ENCODE measurements at places on chromosomes 5 and 9.

- DNase-seq, result no peak
Observed at GRCh38 chr9:83466351-83466750, 71.8 kb downstream of the FRMD3 start.

DNA sequence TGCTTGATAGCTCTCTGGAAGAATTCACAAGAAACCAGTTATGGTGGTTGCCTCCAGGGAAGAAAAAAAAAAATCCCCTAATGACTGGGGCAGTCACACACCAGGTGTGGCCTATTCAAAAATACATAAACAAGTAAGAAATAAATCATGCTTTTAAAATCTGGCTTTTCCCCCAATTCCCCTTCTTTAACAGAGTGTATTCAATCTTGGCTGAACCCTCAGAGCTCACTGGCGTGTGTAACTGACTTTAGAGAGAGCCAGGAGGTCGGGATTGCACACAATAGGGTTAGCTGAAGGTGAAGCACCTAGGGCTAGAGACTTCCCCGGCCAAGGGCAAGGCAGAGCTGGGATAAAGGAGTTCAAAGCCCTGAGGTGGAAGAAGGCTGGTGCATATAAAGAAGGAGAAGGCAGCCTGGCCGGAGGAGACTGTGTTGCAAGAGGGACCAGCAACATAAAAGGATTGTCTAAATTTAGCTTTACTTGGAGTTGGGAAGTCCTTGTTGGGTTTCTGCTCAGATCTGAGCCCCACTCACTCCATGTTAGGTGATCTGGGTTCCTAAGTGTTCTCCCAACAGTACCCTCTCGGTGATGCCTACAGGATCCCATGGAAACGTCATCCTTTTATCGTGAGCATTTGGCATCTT, 19.7 kb downstream of the FNBP1 start:
- peak; percentile 27 for DNase-seq

DNA sequence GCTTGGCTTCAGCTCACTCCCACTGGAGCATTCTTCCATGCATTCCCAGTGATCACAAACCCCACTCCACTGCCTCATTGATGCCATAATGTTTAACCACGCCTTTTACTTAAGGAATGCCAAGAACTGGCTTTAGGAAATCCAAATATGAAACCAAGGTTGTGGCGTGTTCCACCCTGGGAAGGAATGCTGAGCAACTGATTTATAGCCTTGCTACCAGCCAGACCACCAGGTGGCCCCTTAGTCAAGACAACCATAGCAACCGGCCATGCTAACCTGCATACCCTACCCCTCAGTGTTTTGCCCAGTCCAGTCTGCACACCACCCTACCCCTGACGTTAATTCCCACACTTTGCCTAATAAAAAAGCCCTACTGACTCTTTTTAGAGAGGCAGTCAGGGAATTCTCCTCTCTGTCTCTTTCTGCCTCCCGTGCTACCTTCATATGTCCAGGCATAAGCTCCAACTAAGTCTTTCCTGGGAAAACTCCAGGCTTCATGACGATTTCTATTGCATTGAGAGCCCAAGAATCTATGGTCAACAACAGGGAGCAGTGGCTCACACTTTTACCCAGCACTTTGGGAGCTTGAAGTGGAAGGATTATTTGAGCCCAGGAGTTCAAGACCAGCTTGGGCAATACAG, 27.0 kb upstream of the PRRC2B start:
- peak; percentile 77 for DNase-seq

GRCh38 chr5:120306303-120306702, 157.8 kb upstream of the PRR16 start:
- no peak for DNase-seq

DNA sequence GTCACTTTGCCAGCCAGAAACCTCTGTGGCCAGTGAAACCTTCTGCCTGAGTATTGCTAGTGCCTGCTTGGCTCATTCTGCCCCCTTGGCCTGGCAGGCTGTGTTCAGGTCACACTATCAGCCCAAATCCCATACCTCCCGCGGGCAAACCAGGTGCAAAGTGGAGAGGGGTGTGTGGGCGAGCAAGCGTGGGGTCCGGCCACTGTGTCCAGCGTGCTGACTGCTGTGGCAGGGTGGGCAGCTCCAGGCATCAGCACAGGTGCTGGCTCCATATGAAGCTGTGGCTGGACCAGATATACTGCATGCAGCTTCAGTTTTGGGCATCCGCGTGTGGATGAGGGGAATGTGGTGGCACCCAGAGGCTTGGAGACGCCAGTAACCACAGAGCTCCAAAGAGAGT, 576.5 kb upstream of the EDIL3 start:
- DNase-seq, result no peak

- DNase-seq, result no peak
Observed at GRCh38 chr5:140094889-140095288, 19.0 kb upstream of the PURA start.

GRCh38 chr9:109036744-109037680, 23.7 kb upstream of the CTNNAL1 start:
- no peak for DNase-seq

- no peak for DNase-seq
Observed at GRCh38 chr9:136043441-136043991, 51.6 kb downstream of the NACC2 start.

DNA sequence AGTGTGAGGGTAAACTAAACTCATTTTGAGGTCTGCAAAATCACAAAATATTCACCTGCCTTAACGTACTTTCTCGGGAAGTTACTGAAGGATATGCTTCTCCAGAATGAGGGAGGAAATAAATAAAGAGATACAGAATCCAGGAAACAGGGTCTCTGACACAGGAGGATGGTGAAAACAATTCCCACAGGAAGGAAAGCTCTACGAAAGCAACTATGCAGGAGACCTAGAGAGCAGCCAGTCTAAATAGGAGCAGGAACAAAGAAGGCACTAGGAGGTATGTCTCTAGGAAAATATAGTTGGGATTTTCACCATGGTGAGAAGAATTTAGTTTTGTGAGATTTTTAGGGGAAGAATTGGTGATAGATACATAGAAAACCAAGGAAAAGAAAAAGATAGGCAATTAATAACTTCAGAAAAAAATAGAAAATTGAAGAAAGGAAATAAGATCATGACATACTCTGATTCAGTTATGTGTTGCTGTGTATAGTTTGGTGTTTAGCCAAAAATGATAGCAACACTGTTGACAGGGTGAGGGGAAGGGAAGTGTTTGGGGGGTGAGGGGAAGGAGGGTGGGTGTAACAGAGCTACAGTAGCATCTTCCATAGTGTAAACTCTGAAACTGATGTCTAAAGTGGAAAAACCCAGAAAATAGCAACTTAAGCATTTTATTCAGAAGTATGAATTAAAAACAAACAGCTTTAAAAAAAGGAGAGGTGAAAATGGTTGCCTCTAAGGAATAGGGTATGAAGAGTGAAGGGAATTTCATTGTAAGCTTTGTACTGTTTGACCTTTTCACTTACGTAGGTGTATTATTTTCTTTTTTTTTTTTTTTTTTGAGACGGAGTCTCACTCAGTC, 9.8 kb downstream of the GPR21 start:
- no peak for DNase-seq

DNA sequence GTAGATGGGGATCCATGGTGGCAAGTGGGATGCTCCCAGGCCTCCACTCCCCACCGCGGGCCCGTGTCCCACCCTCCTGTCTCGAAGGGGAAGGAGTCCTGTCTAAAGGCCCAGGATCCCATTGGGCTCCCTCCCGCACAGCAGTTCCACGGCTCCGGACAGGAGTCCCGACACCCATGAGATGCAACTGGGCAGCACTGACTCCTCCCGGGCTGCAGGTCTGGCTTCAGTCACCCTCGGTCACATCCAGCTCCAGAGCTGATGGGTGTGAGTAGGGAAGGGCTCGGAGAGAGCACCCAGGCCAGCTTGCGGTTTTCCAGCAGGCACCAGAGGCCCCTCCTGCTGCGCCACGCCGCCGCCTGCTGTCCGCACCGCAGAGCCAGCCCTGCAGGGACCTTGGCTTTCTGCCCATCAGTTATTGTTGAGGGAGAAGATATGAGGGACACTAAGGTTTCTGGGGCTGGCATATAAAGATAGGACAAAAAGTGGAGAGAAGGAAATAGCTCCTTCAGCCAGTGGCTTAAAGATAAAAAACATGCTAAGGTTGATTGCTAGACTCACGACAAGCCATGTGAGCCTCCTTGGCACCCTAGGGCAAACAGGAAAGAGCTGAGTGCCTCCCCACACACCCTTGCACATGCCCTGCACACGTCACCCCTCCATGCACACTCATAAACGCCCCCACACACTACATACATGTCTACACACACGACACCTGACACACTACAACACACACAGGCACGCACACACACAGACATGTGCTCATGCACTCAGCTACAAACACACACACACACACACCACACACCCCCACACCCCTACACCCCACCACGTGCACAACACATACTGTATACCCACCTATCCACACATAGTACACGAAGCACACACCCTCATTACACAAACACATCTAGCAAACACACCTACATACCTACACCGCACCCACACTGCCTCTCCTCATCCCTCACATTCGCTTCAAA, 79.0 kb downstream of the AK8 start:
- DNase-seq, result no peak

GRCh38 chr5:16573401-16573800, 43.4 kb downstream of the RETREG1 start:
- DNase-seq, result no peak

GRCh38 chr9:92499701-92500100, 17.4 kb upstream of the ASPN start:
- no peak for DNase-seq

- peak; percentile 78 for DNase-seq
Observed at GRCh38 chr9:70407081-70407503, 7.4 kb downstream of the KLF9 start.

DNA sequence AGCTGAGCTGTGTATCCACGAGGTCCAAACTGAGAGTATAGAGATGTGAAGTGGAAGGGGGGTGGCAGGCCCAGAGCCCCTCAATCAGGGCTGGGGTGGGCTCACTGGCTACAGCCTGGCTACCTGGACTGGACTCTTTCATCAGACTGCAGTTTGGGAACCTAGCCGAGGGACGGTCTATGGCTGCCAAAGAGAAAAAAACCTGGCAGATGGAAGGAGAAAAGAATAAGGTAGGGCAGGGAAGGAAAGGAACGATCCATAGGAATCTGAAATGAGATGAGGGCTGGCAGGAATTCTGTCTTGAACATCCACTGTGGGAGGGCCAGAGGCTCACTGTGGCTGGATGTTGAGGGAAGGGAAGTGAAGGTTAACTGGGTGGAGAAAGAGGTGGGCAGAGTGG, 224.4 kb upstream of the PANK3 start:
- DNase-seq, result no peak

All from astrocyte of the cerebellum (primary cell).